ENCODE measurements at places on chromosomes 11 and 22.

DNA sequence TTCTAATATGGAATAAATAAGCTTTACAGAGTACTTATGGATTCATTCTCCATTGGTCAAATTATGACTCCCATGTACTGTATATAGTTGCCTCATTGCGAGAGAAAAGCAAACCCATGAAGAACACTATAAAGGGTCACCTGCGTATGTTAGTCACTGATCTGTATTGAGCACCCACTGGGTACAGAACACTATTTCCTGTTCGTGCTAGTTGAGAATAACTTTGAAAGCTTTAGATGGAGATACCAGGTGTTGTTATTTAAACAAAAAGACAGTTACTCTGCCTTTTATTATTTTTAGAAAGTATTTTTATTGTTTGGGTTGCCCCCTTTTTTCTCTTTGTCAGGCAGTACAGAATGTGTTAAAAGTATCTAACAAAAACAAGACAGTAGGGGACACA lies 79.9 kb downstream of the DEUP1 start:
- DNase-seq, result no peak

DNA sequence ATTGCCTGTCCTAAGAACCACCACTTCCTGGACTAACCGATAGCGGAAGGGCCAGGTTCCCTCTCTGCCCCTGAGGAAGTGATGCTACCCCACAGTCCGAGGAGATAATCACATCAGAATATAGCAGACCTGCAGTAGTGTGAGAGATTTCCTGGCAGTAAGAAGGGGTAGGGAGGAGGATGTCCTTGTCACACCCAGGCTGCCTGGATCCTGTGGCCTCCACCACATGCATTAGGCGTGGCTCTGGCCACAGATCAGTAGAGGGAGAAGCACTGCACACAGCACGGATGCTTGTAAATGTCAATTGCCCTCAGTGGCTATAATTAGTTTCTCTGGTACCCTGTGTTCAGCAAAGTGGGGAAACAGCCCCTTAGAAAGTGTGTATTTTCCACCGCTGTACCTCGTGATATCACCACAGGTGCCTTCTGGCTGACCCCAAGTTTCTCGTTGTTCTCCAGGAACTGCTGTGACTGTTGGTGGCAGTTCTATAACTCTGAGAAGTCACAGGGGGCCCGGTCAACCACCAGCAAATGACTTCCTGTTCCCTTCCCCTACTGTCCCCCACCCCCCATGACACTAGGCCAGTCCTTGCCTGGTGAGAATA lies 61.8 kb downstream of the UBASH3B start:
- no peak for DNase-seq

- DNase-seq, result no peak
Observed at GRCh38 chr11:64120951-64121569, 44.9 kb downstream of the MACROD1 start.

DNA sequence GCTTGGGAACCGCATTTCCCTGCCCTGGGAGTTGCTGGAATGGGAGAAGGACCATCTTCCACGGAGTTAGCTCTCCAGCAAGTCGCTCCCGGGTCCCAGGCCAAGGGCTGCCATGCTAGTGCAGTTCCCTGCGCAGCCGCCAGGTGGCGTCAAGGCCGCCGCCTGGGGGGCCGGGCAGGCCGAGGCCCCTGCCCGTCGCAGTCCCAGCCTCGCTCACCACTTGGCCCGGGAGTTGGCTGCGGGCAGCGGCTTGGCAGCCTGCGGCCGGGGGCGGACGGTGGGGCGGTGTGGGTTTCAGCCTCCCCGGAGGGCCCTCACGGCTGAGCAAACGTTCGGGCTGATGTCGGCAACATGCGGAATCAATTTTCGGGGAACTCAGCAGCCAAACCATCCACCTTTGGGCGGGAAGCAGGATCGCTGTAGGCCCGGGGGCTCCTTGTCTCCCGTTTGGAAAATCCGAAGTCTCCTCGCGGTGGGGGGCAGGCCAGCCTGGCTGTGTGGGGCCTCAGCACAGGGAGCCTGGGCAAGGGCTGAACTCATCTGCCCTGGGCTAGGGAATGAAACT lies 415.1 kb downstream of the SOX6 start:
- DNase-seq, result peak; percentile 73

GRCh38 chr22:26452236-26453016 lies 23.4 kb downstream of the ASPHD2 start:
- DNase-seq, result no peak

GRCh38 chr22:26763633-26764361 lies 106.4 kb downstream of the MIAT start:
- DNase-seq, result no peak

DNA sequence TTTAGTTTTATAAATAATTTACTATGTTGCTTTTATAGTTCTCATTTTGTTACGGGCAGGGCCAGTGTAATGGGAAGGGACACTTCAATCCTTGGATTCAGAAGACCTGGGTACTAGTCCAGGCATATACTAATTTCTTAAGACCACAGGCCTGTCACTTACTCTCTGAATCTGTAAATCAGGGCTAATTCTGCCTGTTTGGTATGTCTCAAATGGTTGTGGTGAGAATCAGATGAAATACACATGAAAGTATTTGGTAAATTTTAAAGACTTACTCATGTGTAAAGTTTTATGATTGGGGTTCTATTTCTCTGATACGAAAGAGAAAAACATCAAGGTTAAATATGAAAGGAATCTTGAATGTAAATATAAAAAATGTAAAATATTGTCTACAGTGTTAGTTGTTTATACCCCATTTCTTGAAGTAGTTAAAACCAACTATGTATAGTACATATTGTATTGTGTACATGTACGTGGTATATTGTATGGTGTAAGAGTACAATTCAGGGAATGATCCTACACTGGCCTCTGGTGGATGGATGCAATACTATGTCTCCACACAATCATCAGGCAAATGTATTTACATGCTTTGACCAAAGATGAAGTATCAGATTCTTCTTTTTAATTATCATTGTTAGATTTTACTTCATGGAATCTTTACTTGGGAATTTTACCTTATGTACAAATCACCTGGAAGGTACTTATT lies 24.5 kb upstream of the RAG2 start:
- peak; percentile 67 for DNase-seq

GRCh38 chr11:28649922-28650321 lies 541.7 kb downstream of the METTL15 start:
- DNase-seq, result no peak

- no peak for DNase-seq
Observed at GRCh38 chr11:15499674-15500073, 385.0 kb downstream of the INSC start.

- DNase-seq, result peak; percentile 71
Observed at GRCh38 chr22:29205594-29206371, at the start of gene EMID1. Gene EMID1 (plus strand): TSS chr22:29205896. CDS start chr22:29206039, 143 bp downstream.

GRCh38 chr11:88013508-88014065 lies 161.7 kb downstream of the RAB38 start:
- DNase-seq, result no peak

- DNase-seq, result no peak
Observed at GRCh38 chr11:47105974-47106373, 70.7 kb downstream of the ARFGAP2 start.
